Cardiac muscle cell (in vitro differentiated cells and primary cell): ENCODE measurements at places on chromosomes 7 and 10. TPM values are rescaled to one million over a fixed set of nuclear protein-coding genes. Genes with fewer than 3 reads are reported as not detected.

ATOH7 gene
- polyA plus RNA-seq: 0.29 and 0.50 TPM in 2 replicates

DENND11 gene
- 5.0 and 5.1 TPM in 2 replicates for polyA plus RNA-seq

OPALIN gene
- polyA plus RNA-seq: not detected in 2 replicates

OR6V1 gene
- polyA plus RNA-seq: not detected in 2 replicates

SPDYE16 gene
- polyA plus RNA-seq: 0.81 and 0.87 TPM in 2 replicates

C10orf95 gene
- polyA plus RNA-seq: 1.7 and 2.0 TPM in 2 replicates
